Activated CD8-positive, alpha-beta memory T cell treated with anti-CD3 and anti-CD28 coated beads, Interleukin-2, amount 10 ng/mL, durations not matched to agents 7 days and 5 days (primary cell): ENCODE measurements at places on chromosomes 2 and 18. TPM values are rescaled to one million over a fixed set of nuclear protein-coding genes. Genes with fewer than 3 reads are reported as not detected.

TMEM17 gene
- 0.12 TPM for total RNA-seq

BOK gene
- total RNA-seq, result not detected

GCG gene
- not detected for total RNA-seq

LRATD1 gene
- total RNA-seq, result not detected

LIMS3 gene
- total RNA-seq, result 0.93 TPM

CIDEA gene
- not detected for total RNA-seq

TOGARAM2 gene
- 23.9 TPM for total RNA-seq

GRHL1 gene
- 1.0 TPM for total RNA-seq
